GM23248 (cell line): ENCODE measurements at places on chromosomes 7 and 10. TPM values are rescaled to one million over a fixed set of nuclear protein-coding genes. Genes with fewer than 3 reads are reported as not detected.

- H3K4me1 ChIP-seq = no peaks in the 10 kb centered on the region
- H3K36me3 ChIP-seq = no peaks in the 10 kb centered on the region
- no peak overlapping the region for H3K27ac ChIP-seq
- no peak for DNase-seq
Measured at GRCh38 chr10:131271195-131271880, 40.2 kb downstream of the TCERG1L start.

Gene ANAPC16
- polyA plus RNA-seq = 97.9 and 101 TPM in 2 replicates

- H3K27me3 ChIP-seq = peaks cover 92% of the 10 kb centered on the region
- H3K4me1 ChIP-seq = no peaks in the 10 kb centered on the region
- no peaks in the 10 kb centered on the region for H3K36me3 ChIP-seq
- DNase-seq = no peak
- no peak overlapping the region for H3K27ac ChIP-seq
- no peak overlapping the region for H3K4me3 ChIP-seq
Measured at GRCh38 chr10:99520847-99521764, 11.6 kb upstream of the NKX2-3 start.

- H3K36me3 ChIP-seq = no peaks in the 10 kb centered on the region
- DNase-seq = no peak
- H3K4me3 ChIP-seq = no peak overlapping the region
- H3K4me1 ChIP-seq = no peaks in the 10 kb centered on the region
- H3K27me3 ChIP-seq = no peaks in the 10 kb centered on the region
- H3K27ac ChIP-seq = no peak overlapping the region
Measured at GRCh38 chr10:129244298-129244697, 222.7 kb upstream of the MGMT start.

DNA sequence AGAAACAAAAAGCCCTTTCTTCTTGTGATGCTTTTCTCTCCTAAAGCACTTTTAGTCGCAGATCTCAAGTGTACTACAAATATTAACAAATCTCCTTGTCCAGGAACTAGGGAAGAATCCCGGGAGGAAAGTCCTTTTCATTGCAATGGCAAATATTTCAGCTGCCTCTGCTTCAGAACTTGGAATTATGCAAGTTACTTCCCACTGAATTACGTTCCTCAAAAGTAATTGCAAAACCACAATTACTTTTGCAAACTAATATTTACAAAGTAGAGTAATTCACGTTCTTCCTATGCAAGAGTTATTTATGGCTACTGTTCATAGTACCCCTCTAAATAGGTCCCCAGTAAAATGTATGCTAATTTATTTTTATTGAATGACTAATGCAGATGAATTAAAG, 14.5 kb downstream of the PRKCQ start:
- no peaks in the 10 kb centered on the region for H3K36me3 ChIP-seq
- H3K27me3 ChIP-seq = peaks cover 6% of the 10 kb centered on the region
- no peak overlapping the region for H3K4me3 ChIP-seq
- DNase-seq = no peak
- no peaks in the 10 kb centered on the region for H3K4me1 ChIP-seq

Gene GRB10
- 12.8 and 12.9 TPM in 2 replicates for polyA plus RNA-seq

DNA sequence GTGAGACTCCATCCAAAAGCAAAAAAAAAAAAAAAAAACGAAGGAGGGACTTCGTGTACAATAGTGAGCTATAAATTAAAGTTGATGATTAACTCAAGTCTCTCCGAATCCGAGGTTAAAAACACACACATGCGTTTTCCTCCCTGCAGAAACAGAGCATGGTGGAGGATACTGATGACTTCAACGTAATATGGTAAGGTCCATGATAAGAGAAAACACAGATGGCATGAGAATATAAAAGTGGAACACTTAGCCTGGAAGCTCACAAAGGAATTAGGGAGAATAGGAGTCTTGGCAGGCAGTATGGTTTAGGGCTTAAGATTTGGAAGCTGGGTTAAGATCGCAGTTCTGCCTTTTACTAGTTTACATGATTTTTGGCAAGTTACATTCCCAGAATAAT, 20.1 kb upstream of the GSTK1 start:
- H3K4me3 ChIP-seq = no peak overlapping the region
- DNase-seq = no peak
- H3K27me3 ChIP-seq = no peaks in the 10 kb centered on the region
- no peaks in the 10 kb centered on the region for H3K36me3 ChIP-seq
- H3K27ac ChIP-seq = no peak overlapping the region

GRCh38 chr10:124626759-124627380, 117.3 kb downstream of the FAM53B start:
- H3K4me1 ChIP-seq = no peaks in the 10 kb centered on the region
- no peak overlapping the region for H3K27ac ChIP-seq

- peak; percentile 67 for DNase-seq
- no peaks in the 10 kb centered on the region for H3K27me3 ChIP-seq
- no peaks in the 10 kb centered on the region for H3K36me3 ChIP-seq
- peaks cover 43% of the 10 kb centered on the region for H3K4me1 ChIP-seq
- peak overlapping the region; percentile 48 for H3K27ac ChIP-seq
Measured at GRCh38 chr7:116198748-116199410, 11.5 kb upstream of the TES start.

GRCh38 chr7:66331883-66332282, 126.7 kb downstream of the TPST1 start:
- no peaks in the 10 kb centered on the region for H3K27me3 ChIP-seq
- DNase-seq = no peak
- H3K4me3 ChIP-seq = no peak overlapping the region
- no peak overlapping the region for H3K27ac ChIP-seq
- 0 out of 2 replicates have a peak, but pooled peaks cover 4% of the 10 kb centered on the region for H3K36me3 ChIP-seq

Gene TAS2R41
- not detected in 2 replicates for polyA plus RNA-seq

DNA sequence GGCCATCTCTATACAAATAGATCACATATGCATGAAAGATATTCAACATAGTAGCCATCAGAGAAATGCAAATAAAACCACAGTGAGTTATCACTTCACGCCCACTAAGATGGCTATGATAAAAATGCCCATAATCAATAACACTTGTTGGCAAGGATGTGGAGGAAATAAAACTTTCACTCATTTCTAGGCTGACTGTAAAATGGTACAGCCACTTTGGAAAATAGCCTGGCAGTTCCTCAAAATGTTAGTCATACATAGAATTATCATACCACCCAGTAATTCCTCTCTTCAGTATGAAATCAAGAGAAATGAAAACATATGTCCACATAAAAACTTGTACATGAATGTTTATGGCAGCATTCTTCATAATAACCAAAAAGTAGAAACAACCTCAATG, 324.9 kb downstream of the LRRTM3 start:
- no peak overlapping the region for H3K27ac ChIP-seq
- no peak overlapping the region for H3K4me3 ChIP-seq
- DNase-seq = no peak
- H3K4me1 ChIP-seq = no peaks in the 10 kb centered on the region
- H3K27me3 ChIP-seq = no peaks in the 10 kb centered on the region
- no peaks in the 10 kb centered on the region for H3K36me3 ChIP-seq

- H3K4me1 ChIP-seq = no peaks in the 10 kb centered on the region
- H3K27me3 ChIP-seq = peaks cover 9% of the 10 kb centered on the region
- no peak for DNase-seq
- H3K36me3 ChIP-seq = no peaks in the 10 kb centered on the region
- H3K27ac ChIP-seq = no peak overlapping the region
Measured at GRCh38 chr7:1787681-1788235, 117.7 kb downstream of the ELFN1 start.

DNA sequence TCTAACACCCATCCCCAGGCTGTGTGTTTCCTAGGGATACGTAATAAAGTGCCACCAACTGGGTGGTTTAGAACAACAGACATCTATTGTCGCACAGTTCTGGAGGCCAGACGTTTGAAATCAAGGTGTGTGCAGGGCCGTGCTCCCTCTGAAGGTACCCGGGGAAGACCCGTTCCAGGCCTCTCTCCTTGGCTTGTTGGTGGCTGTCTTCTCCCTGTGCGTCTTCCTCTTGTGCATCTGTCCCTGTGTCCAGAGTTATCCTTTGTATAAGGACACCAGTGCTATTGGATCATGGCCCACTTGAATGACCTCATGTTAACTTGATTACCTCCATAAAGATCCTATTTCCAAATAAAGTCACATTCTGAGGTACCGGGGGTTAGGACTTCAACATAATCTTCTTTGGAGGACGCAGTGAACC, 15.6 kb downstream of the GRK5 start:
- peaks cover 26% of the 10 kb centered on the region for H3K4me1 ChIP-seq
- DNase-seq = no peak
- H3K36me3 ChIP-seq = no peaks in the 10 kb centered on the region

DNA sequence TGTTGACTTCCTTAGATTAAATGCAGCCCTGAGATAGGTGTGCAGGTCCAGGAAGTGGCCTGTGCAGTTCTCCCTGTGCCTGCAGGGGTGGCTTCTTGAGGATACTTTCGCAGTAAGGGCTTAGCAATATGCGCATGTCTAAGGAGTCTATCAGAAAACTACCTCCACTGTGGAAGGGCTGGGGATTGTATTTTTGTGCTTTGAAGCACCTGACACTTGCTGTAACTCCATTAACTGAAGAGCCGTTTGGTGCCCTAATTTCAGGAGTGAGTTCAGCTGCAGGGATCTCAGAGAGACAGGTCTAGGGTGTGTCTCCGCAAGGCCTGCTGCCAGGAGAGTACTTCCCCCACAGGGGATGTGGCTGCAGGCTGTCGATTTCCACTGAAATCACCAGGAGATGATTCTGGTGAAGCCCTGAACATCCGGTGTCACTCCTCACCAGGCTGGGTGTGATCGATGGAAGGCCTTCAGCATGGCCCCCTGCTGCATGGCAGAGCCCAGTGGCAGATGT, 35.5 kb downstream of the IKZF1 start:
- no peak overlapping the region for H3K27ac ChIP-seq
- no peak overlapping the region for H3K4me3 ChIP-seq
- DNase-seq = no peak
- H3K27me3 ChIP-seq = peaks cover 20% of the 10 kb centered on the region
- no peaks in the 10 kb centered on the region for H3K4me1 ChIP-seq
- H3K36me3 ChIP-seq = no peaks in the 10 kb centered on the region

- H3K4me1 ChIP-seq = peaks cover 38% of the 10 kb centered on the region
- peak; percentile 70 for DNase-seq
- no peaks in the 10 kb centered on the region for H3K27me3 ChIP-seq
- H3K36me3 ChIP-seq = 0 out of 2 replicates have a peak, but pooled peaks cover 15% of the 10 kb centered on the region
- peak overlapping the region; percentile 91 for H3K27ac ChIP-seq
- peak overlapping the region; percentile 90 for H3K4me3 ChIP-seq
Measured at GRCh38 chr10:87093632-87094372, 841 bp downstream of the GLUD1 start.
